ENCODE measurements at places on chromosomes 7 and 10.

- no peak for DNase-seq
These were observed 69.2 kb upstream of the INSIG1 start for GRCh38 chr7:155228459-155228845.

GRCh38 chr10:76866841-76867586 lies 770.6 kb downstream of the KCNMA1 start:
- no peak for DNase-seq

- no peak for DNase-seq
These were observed 5.8 kb downstream of the PITX3 start for GRCh38 chr10:102235598-102235920.

DNA sequence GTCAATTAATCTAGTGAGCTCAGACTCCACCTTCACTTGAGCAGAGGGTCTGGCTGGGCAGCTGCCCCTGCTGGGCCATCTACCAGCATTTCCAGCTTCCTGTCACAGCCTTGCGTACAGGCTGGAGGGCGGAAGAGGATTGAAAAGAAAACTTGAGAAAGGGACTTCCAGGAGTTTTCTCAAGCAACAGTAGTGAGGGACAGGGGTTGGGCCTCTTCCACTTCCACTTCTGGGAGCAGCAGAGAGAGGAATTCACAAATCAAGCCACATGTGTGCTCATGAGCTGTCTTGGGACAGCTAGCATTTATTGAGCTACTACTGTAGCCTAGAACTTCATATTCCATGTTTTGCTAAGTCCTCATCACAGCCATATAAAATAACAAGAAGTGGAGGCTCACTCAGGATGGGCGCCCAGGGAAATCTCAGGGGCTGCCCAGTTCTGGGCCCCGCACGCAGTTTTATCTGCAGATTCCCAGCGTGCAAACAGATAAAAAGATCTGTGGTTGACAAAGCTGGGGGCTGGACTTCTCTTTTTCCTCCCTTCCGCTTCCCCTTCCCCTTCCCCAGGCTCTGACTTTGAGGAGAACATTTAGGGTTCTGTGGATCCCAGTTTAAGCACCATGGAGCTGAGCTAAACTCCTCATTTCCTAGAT lies 135.8 kb downstream of the RGS10 start:
- DNase-seq = no peak

DNA sequence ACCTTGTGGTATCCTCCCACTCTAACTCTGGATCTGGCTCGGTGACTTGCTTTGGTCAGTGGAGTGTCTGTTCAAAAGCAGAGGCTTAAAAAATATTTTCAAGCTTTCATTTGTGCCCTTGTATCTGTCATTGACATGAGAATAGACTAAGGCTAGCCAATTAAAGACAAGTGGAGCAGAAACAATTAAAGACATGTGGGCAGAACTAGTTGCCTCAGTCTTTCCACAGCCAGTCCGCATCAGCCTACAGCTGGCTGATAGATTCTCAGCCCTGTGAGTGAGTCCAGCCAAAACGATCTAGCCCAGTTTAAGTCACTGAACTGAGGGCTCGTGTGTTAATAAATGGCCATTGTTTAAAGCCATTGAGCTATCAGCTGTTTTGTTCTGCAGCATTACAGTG lies 185.2 kb upstream of the DGKB start:
- no peak for DNase-seq

- DNase-seq = no peak
These were observed 35.1 kb downstream of the FHIP2A start for GRCh38 chr10:114856544-114857287.

DNA sequence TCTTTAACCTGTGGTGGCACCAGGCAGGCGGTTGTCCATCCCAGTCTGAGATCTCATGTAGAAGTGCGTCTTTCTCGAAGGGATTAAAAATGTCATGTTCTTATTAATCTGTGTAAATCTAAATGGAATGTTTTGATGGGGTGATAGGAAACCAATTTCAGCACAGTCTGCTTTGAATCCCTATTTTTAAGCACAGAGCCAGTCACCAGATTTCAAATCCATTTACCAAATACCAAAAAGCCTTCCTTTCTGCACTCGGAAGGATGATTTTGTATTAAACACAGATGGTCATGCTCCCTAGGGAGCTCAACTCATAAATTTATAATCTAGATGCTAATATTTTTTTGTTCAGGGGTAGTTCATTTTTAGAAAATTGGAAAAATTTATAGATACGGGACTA lies 160.6 kb upstream of the AOAH start:
- DNase-seq = no peak

DNA sequence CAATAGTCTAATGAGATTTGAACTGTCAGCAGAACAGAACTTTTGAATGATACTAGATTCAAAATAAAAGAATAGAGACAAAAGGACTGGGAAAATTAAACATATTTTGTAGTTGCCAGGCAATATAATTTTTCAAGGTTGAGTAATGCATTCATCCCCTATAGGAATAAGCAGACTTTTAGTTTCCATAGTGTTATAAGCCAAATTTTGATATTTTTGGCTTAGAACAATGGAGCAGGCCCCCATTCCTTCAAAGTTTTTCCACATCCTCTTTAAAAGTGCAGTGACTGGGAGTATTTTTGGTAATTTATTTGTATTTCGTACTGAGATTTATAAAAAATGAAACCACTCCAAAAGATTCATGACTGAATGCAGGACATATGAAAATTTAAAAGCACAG lies 24.0 kb downstream of the MEOX2 start:
- DNase-seq = no peak

DNA sequence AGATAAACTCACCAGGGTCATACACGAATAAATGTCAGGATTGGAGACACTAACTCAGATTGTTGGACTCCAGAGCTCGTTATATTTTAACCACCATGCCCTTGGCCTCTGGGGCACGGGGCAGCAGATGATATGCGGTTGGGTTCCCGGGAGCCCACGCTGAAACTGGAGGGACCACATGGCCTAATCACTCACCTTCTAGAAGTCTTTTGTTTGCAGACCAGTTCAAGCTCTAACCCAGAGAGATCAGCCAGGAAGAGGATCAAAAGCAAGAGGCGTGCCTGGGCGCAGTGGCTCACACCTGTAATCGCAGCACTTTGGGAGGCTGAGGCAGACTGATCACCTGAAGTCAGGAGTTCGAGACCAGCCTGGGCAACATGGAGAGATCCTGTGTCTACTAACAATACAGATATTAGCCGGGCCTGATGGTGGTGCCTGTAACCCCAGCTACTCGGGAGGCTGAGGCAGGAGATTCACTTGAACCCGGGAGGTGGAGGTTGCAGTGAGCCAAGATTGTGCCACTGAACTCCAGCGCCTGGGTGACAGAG lies 42.6 kb upstream of the ECHDC3 start:
- DNase-seq = no peak

- no peak for DNase-seq
These were observed 43.8 kb downstream of the SMNDC1 start for GRCh38 chr10:110260746-110261477.

DNA sequence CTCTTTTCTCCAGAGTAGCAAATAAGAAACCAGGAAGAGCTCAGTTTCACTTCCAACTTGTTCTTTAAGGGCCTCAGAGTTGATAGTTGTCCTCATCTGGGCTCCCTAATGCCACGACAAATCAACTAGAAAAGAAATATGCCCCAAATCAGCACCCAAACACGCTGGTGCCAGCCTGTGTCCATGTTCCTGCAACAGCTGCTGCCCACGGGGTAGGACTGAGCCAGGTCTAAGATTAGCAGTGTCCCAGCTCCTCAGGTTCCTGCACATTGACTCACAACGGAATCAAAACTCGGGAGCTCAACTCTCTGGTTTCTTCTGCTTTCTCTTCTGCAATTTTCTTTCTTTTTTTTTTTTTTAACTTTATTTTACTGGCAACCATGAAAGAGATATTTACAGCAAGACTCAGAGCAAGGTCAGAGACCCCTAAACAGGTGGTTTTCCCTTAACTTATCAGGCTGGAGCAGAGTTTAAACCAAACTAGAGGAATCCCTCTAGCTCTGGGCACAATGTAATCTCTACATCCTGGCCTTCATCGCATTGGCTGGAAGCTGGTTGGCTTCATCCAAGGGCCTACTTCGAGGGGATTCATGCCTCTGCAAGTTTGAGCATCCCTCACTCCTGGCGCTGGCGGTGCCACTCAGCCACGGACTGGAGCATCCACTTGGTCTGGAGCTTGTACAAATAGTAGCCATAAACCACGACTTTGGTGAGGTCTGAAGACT lies 126.1 kb downstream of the PFKFB3 start:
- DNase-seq = no peak

DNA sequence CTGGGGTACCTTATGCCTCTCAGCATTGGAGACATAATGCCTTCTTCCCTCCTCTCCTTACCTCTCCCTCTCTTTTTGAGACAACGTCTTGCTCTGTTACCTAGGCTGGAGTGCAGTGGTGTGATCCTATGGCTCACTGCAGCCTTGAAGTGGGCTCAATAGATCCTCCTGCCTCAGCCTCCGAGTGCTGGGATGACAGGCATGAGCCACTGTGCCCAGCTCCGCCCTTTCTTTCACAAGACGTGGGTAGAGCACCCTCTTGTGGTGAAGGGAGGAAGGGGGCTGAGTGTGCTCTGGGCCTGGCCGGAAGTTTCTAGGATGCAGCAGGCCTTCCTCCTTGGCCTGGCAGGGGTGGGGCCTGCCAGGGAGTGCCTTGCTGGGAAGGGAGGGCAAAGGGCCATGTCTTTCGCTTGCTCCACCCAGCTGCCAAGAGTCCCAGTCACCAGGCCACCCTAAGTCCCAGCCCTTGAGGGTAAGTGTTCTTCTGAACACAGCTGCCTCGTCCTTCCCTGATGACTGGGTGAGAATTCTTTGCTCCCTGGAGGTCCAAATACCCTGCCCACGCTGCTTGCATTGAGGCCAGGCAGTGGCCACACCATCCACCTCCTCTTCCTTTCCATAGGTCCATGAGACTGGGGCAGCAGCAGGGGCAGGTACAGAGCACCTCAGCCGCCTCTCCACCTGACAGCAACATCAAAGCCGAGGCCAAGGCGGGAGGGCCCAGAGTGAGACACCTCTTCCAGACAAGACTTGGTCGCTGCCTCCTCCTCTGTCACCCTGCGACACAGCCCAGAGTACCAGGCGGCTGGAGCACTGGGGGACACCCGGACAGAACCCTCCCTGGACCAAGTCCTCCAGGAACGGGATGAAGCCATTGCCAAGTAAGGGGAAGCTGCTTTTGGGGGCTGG lies 3.7 kb downstream of the ABHD11 start:
- peak; percentile 75 for DNase-seq

GRCh38 chr10:11642566-11642965 lies 31.1 kb upstream of the USP6NL start:
- DNase-seq = no peak

- no peak for DNase-seq
These were observed 103.9 kb upstream of the POT1 start for GRCh38 chr7:125033506-125033905.

DNA sequence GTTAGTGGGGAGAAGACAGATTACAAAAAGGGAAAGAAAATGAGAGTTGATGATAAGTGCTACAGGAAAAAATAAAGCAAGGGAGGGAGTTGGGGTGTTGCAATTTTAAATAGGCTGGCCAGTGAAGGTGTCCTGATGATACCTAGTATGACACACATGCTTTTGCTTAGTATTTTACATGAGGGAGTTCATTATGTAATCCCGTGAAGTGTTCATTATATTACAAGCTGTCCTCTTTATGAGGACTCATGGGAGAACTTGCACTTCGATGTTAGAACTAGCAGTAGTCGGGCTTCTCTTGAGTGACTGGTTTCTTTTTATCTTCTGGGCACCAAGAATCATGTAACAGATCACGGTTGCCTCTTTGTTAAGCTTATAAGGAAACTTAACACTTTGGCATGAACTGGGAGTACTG lies 102.3 kb upstream of the MTPN start:
- no peak for DNase-seq

DNA sequence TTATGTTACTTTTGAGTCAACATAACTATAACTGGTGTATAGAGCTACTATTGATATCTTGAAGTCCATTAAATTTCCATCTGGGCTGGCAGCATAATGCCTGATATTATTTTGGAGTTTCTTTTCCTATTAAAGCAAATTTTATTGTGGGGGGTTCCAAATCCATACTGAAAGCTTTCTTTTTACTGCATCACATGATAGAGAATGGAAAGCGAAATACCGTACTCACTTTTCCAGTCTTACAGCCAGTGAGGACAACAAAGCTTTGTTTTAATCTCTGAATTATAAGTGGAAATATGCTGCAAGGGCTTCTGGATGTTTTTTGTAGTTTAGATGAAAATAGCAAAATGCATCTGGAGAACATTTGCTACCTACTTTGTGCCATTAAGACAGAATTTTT lies 477.5 kb upstream of the SEMA3D start:
- no peak for DNase-seq

- DNase-seq = no peak
These were observed 63.5 kb downstream of the CFAP46 start for GRCh38 chr10:132878730-132879407.

- DNase-seq = no peak
These were observed 27.4 kb downstream of the CCDC3 start for GRCh38 chr10:12974078-12974477.

GRCh38 chr10:17144757-17145156 lies 15.1 kb upstream of the CUBN start:
- DNase-seq = peak; percentile 40

DNA sequence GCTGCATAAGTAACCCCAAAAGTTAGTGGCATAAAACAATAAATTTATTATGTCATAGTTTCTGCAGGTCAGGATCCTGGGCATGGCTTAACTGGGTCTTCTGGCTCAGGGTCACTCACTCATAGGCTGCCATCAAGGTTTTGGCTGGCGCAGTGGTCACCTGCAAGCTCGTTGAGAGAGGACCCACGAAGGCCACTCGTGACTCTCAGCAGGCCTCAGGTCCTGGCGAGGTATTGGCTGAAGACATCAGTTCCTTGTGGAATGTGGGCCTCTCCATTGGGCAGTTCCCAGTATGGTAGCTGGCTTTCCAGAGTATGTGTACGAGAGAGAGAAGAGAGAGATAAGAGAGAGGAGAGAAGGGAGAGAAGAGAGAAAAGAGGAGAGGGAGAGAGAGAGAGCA lies 138.3 kb upstream of the KLF14 start:
- DNase-seq = no peak

GRCh38 chr7:128988372-128988771 lies 50.6 kb downstream of the IRF5 start:
- DNase-seq = no peak

- no peak for DNase-seq
These were observed 98.9 kb downstream of the WDR11 start for GRCh38 chr10:120950051-120950561.

DNA sequence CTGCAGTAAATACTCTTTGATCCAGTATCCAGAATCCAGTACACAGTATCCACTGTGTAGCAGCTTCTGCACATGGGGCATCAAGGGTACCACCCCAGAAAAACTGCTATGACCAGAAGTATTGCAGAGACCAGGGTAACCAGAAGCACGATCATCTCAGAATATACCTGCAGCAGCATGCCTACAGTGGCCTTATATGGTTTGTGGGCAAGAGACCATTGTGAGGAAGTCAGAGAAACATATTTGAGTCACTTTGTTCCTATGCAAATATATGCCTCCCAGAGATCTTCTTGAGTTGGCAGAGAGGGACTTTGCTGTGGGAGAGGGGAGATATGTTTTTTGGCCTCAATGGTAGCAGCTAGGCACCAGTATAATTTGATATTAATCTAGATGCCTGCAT lies 206.4 kb upstream of the LRRTM3 start:
- no peak for DNase-seq

All from activated T-helper 9 cell treated with anti-CD3 and anti-CD28 coated beads, Interleukin-2, amount 50 U/mL, for 16 hours (primary cell).